ENCODE measurements at places on chromosomes 11 and 22. TPM values are rescaled to one million over a fixed set of nuclear protein-coding genes. Genes with fewer than 3 reads are reported as not detected.

Gene SLC22A25
- total RNA-seq: not detected

DNA sequence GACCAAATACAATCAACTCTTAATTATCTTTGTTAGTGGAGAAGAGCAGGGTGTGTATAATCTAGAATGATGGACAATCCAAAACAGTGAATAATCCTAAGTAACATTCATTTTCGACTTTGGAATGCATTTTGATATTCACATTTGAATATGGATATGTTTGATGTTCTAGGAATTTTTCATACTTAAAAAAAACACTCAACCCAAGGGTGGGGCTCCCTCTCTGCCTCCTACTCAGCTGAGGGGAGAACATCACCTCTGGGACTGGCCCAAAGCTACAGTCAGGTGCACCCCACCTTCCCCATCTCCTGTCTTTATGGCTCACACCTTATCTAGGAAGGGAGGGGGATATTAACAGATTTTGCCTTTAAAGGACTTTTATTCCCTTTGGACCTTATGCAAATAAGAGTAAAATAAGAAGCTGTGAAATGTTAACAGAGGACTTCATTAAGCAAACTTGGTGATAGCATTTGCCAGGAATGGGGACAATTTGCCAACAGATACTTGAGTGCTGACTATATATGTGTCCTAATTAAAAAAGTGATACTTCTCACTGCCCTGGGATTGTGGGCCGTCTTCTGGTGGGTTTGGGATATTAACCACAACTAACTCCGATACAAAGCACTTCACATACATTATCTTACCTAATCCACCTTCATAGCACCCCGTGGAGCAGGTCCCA is 187.0 kb downstream of the ST3GAL4 start:
- no peak for DNase-seq

GRCh38 chr11:34650528-34650927 is 29.6 kb downstream of the EHF start:
- no peak for DNase-seq

- DNase-seq: no peak
These were observed 4.5 kb upstream of the JAML start for GRCh38 chr11:118229274-118229847.

DNA sequence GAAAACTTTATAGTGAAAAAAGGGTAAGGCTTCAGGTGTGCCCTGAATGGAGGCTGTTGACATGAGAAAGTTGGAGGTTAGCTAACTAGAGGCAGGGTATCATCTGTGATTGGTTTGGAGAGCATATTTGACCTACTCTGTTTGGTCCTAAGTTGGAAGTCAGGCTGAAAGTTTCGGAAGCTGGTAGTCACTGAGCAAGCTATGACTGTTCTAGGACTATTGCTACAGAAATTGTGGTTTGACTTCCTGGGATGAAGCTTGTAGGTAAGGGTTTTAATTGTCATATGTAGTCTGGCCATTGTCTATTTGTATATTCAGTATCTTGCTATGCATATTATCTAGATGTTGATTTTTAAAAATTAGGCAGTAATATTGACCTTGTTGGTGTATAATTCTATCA is 565.0 kb downstream of the TMEM135 start:
- DNase-seq: no peak

DNA sequence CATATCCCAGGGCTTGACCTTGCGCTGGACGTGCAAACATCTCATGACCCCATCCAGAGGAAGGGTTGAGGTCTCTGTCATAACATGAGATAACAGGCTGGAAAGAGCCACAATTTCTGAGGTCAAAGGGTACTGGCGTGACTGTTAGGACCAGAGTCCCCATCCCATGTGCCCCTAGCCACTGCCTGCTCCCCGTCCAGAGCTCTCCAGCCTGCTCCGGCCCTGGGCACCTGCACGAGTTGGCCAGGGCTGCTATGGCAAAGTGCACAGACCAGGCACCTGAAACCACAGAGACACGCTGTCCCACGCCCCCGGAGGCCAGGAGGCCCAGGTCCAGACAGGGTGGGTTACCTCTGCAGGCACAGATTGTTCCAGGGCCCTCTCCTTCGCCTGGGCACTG is 58.9 kb downstream of the SHANK2 start:
- DNase-seq: no peak

DNA sequence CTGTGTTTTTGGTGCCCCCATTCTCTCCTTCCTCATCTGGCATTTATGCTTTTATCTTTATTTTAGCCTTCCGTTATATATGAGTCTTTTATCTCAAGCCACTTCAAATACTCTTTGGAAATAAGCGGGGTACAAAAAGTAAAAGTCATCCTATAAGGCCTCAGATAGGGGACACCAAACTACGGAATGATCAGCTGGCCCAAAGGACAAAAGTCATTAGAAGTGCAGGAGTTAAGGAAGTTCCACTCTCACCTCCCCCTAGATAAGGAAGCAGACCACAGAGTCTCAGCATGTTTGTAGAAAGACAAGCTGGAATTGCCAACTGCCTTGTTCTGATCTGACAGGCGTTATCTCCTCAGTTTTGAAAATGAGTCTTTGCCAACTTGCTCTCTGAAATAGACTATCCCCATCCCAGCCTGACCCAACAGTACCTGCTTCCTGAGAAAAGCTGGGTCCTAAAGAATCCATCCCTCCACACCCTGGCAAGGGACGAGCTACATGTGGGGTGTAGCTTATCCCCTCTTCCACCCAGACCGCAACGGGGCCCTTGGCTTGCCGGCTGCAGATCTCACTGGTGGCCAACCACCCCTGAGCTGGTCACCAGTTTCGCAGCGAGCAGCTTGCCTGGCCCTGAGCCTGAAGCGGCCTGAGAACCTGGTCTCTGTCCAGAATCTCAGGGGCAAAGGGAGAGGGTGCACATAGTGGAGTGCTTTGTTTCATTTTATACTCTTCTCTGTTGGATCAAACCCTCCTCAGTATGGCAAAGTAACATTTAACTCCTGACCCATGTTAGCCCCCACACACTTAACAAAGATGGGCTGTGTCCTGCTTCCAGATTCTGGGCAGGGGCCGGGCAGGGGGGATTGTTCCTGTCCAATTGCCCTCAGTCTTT is 13.8 kb downstream of the FADS2 start:
- no peak for DNase-seq

- DNase-seq: no peak
These were observed 90.3 kb upstream of the RTL6 start for GRCh38 chr22:44588348-44588747.

DNA sequence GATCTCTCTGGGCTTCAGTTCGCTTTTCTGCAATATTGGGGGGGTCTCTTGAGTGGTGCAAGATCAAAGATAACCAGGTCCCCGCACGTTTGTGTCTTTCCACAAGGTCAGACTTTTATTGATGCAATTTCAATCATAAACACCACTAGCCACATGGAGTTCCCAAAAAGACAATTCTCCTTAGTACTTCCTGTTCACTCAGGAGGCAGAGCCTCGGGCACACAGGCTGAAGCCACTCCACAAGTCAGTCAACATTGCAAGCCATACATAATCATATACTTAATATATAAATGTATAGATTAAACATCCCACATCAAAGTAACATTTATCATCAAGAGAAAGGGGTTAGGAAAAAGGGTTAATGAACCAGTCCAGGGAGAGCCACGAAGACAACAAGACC is 12.0 kb downstream of the ST14 start:
- DNase-seq: no peak

DNA sequence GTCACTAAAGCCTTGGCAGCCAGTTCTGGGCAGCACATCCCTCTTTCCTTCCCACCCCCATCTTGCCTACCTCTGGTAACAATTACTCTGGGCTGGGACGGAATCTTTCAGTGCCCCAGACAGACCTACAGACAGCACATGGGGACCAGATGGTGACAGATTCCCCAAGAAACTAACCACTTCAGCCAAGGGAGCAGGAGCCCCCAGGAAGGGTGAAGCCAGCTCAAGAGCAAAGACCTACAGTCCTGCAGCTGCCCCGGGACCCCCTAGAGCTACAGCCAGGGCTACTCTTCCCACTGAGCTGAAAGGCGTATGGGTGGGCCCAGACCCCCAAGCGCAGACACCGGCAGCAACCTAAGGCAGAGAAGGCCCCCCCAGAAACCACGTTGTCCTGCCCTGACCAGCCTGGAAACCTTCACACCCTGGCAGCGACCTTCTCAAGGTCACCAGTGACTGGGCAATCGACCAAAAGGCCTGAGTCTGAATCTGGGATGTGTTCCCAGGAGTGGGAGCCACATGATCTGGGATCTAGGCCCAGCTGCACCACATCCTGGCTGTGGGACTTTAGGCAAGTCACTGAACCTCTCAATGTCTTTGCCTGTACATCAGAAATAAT is 65.8 kb downstream of the LRRC32 start:
- DNase-seq: peak; percentile 98

All from RPMI7951 (cell line).